Activated T-helper 9 cell treated with anti-CD3 and anti-CD28 coated beads, Interleukin-2, amount 50 U/mL, for 16 hours (primary cell): ENCODE measurements at places on chromosomes 3 and 15.
A peak's percentile ranks its signal among the peaks of the same experiment; 100 is the strongest.

- DNase-seq, result no peak
These were observed 441.2 kb downstream of the ROBO1 start for GRCh38 chr3:79326642-79327041.

DNA sequence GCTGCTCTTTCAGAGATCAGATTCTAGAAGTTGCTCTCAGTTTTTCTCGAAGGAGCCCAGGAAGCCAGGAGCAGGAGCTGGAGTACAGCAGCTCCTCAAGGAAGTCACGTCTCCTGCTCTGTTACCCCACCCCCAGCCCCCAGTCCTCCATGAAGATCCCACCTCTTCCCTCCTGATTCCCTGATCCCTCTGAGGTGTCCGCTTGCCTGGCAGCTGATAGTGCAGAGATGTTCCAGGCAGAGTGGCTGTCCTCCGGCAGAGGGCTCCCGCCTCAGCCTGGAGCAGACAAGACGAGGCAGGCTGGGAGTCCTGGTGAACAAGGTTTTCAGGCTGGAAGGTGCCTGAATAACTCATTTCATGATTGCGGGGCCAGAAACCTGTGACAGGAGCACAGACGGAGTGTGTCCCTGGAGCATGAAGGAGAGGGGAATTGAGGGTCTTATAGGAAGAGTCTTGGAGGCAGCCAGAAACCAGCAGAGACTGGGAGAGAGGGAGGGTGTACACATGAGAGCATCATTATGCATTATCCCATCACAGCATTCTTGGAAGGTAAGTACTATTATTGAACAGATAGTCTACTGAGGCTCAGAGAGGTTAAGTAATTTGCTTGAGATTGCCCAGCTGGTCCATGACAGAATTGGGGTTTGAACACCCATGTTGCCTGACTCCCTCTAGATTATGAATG is 1.2 kb downstream of the HRH1 start:
- no peak for DNase-seq

- no peak for DNase-seq
These were observed 11.0 kb downstream of the PLCB2 start for GRCh38 chr15:40296561-40297230.

DNA sequence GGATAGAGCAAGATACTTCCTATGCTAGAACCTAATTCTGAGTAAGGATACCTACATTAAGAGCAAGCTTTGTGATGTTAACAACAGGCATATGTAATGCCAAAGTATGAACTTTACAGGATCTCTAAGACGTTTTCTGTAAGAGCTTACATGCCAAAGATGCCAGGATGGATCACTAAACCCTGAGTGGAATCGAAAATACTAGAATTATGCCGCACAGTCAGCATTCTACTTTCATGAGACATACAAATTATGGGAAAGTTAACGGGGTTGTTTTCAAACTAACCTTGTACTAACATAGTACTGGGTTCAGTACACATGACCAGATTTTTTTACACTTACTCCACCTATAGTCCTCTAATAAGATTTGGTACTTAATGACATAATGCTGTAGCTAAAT is 55.1 kb downstream of the AAGAB start:
- DNase-seq, result no peak

GRCh38 chr3:106345353-106346027 is 476.7 kb upstream of the CBLB start:
- DNase-seq, result no peak

DNA sequence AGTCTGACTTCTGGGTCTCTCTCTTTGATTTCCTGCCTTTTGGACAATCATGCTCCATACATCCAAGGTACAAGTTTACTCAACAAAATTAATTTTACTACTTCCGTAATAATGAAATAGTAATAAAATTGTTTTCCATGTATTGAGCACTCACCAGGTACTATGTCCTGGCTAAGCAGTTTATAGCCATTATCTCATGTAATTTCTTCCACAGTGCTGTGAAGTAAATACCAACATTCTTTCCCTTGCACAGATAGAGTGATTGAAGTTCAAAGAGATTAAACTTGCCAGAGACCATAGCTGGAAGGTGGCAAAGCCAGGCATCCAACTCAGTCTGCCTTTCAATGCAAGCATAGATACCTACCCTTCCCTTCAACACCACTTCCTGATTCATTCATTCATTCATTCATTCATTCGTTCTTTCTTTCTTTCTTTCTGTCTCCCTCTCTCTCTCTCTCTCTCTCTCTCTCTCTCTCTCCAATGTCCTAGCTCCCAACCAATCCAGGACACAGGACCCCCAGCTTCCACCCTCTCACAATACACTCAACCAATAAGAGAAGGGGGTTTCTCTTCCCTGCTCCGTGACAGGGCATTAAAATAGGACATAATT is 12.4 kb downstream of the THRB start:
- no peak for DNase-seq

DNA sequence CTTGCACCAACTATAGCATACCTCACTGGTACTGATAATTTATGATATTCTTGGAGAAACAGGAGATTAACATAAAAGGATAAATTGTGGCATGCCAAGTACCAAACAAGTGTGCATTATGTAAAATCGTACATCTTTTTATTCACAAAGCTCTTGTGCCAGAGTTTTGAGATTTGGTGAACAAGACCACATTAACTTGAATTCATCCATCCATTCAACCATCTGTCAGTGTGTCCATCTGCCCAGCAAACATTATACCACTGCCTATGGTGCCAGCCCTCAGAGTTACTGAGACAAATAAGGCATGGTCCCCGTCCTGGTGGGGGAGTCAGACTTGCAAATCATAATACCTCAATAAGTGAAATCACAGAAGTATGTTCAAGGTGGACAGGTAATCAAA is 17.0 kb upstream of the NEO1 start:
- DNase-seq, result no peak

GRCh38 chr15:29921130-29921601 is 98.9 kb upstream of the TJP1 start:
- no peak for DNase-seq

DNA sequence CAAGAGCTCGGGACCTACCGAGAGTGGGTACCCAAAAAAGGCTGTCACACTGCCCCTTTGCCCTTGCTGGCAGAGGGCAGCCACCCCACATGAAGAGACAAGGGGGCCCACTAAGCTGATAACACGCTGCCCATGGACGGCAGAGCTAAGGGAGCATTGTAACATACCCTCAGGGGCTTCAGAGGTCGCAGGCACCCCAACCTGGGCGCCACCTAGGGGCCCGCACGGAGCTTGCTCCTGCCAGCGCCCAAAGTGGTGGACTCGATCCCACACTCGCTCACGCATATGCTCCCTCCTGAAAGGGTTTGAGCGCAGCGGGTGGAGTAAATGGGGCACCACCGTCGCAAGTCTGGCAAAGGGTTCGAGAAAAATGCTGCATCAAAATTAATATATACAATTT is 975.4 kb downstream of the ZPLD1 start:
- no peak for DNase-seq

- peak; percentile 4 for DNase-seq
These were observed 469 bp downstream of the MAP6D1 start for GRCh38 chr3:183824761-183825455.

DNA sequence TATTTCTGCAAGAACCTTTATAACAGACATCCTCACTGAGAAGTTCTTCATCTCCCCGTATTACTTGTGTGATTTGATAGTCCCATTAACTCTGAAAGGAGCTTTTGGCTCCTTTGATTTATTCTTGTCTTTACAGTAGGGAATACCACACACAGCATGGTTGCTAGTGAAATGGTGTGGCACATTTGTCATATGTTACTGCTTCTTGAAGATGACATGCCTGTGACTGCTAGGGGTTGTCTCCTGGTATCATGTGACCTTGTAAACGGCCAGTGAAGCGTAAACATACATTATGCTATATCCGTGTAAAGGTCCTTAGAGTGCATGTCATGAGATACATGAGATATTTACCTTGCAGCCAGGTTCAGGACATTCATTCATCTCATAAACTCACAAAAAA is 197.9 kb downstream of the RYR3 start:
- DNase-seq, result no peak

- DNase-seq, result no peak
These were observed 329.1 kb downstream of the FOXP1 start for GRCh38 chr3:71254281-71255057.

GRCh38 chr3:114697401-114697800 is 403.6 kb downstream of the TIGIT start:
- no peak for DNase-seq

DNA sequence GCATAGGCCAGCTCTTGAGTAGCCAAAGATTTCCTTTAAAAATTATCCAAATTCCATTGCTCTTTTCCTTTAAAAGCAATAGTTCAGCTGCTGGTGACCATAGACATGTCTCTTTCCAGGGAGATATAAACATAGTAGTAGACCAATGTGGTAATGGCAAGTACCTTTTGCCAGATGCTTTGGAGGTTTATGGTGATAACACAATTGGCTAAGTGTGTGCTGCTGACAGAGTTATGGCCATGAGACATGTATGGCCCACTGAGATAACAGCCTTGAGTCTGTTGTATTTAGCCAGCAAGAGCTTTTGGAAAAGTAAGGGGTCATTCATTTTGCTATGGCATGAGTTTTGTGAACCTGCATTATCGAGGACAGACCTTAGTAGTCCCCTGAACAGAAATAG is 1146.8 kb downstream of the TUSC7 start:
- DNase-seq, result no peak

DNA sequence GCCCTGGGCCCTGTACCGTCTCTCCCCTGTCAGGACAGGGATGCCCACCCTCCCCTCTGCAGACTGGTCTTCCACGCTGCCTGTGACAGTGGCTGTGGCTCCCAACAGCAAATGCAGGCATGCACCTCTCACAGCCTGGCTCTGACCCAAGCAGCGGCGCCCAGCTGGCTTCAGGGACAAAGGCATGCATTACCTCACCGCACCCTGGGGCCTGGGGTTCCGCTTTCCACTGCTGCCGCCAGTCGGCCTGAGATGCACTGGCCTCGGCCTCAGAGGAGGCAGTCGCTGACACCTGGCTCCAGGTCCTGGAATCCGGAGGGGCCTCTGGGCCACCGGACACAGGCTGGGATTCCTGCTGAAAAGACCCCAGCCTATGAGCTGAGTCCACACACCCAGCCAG is 70.3 kb downstream of the SCN5A start:
- no peak for DNase-seq

GRCh38 chr3:149247929-149248691 is 26.5 kb upstream of the CP start:
- DNase-seq, result no peak

GRCh38 chr3:127999509-128000106 is 52.6 kb upstream of the SEC61A1 start:
- no peak for DNase-seq

GRCh38 chr15:69916169-69916785 is 181.4 kb downstream of the TLE3 start:
- no peak for DNase-seq

DNA sequence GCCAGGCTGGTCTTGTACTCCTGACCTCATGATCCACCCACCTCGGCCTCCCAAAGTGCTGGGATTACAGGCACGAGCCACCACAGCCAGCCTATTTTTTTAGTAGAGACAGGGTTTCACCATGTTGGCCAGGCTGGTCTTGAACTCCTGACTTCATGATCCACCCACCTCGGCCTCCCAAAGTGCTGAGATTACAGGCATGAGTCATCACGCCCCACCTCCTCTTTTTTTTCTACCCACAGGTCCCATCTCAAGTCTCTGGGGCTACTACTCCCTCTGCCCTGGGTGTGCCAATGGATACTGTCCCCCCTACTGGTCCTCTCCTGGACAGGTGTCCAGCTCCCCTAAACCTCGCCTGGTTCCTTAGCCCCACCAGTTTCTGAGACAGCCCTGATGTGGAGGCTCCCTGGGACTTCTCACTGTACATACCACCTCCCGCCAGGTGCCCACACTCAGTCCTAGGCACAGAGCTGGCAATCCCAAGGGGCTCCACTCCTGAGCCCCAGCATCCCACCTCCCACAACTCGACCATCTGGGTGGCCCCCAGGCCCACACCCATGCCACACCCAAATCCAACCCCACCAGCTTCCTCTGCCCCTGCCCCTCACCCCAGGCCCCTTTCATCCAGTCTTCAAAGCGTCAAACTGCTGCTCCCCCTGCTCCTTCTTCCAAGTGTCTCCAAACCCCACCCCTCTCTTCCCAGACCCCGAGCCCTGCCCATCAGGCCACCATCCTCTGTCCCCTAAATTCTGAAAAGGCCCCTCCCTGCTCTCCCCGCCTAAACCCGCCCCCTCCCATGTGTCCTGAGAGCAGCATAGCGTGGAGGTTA is 13.1 kb upstream of the CYP11A1 start:
- DNase-seq, result no peak

DNA sequence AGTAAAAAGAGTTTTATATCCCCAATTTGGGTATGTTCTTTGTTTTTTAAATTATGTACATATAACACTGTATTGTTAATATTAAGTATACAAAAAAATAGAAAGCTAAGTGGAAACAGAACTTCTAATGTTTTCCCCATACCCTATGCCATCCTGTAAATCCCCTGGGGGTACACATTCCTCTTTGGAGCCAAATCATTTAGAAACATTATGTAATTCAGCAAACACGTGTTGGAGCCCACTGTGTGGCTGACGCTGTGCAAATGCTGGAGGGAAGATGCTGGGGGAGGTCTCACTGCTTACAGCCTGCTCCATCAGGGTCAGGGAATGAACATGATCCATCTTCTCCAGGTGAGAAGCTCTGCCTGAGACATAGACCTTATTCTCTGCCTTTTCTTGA is 52.8 kb downstream of the CRTC3 start:
- DNase-seq, result no peak

DNA sequence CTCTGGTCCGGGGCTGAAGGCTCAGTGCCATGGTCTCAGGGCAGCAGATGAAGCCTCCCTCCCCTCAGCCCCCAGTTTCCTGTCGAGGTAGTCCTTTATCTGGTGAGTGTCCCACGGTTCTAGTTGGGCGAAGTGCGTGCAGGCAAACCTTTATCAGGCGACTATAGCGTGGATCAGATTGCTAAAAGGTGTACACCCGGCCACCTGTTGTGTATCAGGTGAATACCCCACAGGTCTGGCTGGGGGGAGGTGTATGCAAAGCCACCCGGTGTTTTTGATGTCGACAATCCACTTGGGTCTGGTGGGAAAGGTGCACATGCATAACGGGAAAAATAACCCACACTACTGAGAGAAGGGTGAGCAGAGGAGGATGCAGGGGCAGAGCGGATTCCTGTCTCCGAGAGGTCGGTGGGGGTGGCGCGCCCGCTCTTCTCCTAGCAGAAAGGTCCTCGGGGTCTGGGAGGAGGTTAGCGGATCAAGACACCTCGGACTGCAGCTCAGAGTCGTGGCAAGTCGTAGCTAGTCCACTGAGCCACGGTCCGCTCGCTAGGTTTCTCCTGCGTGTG is 507 bp downstream of the SLC12A6 start:
- DNase-seq, result no peak

GRCh38 chr15:40379374-40379773 is 3.1 kb upstream of the KNSTRN start:
- DNase-seq, result no peak

DNA sequence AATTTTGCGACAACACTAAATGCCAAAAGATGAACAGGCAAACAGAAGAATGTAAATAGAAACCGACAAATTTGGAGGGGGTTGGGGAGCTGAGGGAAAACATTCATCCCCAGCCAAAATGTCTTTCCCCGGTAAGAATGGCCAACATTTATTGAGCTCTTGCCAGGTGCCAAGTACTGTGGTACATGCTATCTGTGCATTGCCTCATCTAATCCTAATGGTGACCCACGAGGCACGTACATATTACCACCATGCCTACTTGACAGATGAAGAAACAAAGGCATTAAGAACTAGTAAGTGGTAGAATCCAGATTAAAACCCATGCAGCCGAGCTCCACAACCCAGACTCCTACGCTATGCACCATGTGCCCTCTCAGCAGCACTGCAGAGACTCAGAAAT is 205.7 kb downstream of the STT3B start:
- DNase-seq, result no peak
